ENCODE measurements at places on chromosomes 12 and 14.

DNA sequence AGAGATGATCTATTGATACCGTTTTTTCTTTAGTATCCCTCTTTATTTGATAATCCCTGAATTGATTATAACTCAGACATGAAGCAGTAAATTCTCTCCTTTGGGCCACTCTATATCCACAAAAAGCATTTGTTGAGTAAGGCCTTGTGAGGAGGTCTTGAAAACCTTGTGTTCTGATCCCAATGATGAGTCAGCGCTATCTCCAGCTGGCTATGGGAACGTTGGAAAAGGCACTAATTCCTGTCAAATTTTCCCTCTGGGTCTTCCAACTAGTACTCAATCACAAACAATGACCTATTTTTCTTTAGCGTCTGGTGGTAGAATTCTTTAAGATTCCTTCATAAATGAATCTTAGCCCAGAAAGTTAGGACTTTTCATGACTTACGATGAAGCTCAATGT, 168.4 kb upstream of the LRIG3 start:
- no peak for DNase-seq

- DNase-seq, result no peak
These were observed 6.2 kb upstream of the DIO3 start for GRCh38 chr14:101554991-101555668.

GRCh38 chr14:69887740-69888657, 8.8 kb downstream of the SMOC1 start:
- no peak for DNase-seq

DNA sequence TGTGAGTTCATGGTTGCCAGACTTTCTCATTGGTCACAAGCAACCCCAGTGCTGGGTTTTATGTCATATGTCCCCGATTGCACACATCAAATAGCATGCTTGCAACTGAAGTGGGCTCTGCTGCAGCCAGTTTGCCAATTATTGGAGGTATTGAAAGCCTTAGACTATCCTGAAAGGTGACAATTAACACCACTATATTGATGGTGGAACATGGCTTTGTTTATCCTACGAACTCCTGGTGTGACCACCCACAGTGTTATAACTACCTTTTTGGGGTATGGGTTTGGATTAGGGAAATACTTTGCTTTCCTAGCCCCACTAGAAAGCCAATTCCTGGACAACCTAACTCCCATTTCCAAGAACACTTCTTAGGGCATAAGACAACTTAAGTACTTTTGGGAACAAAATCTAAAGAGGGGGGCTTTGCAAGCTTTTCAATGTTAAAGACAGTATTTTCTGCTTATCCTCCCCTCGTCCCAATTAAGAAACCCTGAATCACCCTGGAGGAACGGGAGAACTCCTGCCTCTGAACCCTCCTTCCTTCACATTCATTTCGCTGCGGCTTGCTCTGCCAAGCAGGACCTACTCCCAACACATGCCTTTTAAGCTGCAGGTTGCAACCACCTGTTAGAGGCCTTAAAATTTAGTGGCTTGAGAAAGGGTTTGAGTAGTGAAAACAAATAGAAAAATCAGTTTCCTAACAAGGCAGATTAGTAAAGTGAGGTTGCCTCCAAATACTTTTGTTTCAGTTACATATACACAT, 80.3 kb upstream of the RBM19 start:
- DNase-seq, result no peak

- no peak for DNase-seq
These were observed 71.8 kb upstream of the MAX start for GRCh38 chr14:65173973-65174693.

DNA sequence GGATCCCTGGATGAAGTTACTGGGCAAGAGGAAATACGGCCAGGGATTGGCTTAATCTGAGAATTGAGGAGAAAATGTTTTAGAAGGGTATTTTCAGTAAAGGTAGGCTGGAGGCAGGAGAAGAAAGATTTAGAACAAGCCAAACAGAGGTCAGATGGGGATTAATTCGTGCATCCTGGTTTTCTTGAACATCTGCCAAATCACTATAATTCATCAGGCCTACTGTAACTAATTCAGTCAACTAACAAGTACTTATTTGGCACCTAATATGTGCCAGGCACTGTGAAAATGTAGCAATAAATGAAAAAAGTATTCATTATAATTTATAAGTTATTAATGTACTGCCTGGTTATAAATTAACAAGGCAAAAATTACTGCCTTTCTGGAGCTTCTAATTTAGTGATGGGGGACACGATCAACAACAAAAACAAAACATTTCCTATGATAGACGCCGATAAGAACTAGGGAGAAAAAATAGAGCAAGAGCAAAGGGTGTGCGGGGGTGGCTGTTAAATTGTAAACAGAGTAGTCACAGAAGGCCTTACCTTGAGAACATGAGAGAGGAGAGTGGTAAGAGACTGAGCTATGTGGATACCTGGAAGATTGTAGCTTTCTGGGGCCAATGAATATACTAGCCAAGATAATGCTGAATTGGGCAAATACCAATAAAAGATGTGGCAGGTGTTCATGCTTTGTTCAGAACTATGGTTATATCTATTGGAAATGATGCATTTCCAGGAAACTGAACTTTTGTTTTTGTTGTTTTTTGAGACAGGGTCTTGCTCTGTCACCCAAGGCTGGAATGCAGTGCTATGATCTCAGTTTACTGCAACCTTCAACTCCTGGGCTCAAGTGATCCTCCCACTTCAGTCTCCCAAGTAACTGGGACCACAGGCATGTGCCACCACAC, 34.0 kb downstream of the DUSP16 start:
- no peak for DNase-seq

- DNase-seq, result no peak
These were observed 72.2 kb downstream of the DENND5B start for GRCh38 chr12:31518680-31519227.

DNA sequence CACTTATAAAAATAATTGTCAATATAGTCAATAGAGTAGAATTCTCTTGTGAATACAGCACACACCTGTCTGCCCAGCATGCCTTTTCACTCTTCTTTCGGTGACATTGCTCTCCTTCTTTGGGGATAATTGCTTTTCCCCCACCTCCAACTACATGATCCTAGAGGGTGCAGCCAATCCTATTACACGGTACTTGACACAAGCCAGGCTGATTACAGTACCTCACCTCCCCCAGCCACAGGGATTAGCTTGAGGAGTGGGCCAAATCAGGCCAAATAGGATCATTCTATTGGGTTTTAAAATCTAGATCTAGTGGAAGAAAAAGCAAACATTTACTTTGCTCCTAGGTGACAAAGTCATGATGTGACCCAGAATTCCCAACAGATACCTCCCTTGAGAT, 16.8 kb upstream of the NFYB start:
- DNase-seq, result no peak

- no peak for DNase-seq
These were observed 6.1 kb downstream of the EDDM3B start for GRCh38 chr14:20774258-20774824.

DNA sequence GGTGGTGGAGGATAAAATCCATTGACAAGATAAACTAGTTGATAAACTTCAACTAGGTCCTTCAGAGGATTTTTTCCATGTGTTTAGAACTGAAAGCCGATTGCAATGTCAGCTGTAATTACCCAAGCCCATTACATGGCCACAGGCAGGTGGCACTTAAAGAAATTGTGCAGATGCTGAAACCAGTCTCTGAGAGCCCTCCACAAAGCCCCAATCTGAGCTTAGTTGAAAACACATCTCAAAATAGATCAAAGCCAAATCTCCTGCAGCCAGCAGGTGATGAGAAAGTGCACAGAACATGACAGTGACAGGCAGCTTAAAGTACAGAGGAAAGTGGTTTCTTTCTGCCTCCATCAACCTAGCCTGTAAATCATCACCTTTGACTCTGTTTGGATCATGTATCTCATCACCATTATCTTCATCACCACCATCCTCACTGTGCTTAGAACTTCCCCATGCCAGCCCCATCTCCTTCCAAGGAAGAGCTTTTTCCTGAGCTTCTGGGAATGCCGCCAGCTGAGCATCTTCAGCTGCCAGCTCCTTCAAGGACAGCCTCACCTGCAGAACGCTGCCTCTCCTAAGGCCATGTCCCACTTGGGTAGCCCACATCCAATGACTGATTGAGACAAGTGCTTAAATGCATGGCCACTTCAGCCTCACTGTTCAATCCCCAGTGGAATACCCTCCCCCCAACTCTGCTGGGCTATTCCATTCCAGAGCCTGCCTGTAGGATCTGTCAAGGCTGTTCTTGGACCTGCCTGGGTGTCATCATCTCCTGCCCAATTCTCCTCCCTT, 219.5 kb upstream of the TMEM132C start:
- DNase-seq, result no peak

GRCh38 chr12:124240493-124240892, 54.4 kb upstream of the RFLNA start:
- DNase-seq, result peak; percentile 35

DNA sequence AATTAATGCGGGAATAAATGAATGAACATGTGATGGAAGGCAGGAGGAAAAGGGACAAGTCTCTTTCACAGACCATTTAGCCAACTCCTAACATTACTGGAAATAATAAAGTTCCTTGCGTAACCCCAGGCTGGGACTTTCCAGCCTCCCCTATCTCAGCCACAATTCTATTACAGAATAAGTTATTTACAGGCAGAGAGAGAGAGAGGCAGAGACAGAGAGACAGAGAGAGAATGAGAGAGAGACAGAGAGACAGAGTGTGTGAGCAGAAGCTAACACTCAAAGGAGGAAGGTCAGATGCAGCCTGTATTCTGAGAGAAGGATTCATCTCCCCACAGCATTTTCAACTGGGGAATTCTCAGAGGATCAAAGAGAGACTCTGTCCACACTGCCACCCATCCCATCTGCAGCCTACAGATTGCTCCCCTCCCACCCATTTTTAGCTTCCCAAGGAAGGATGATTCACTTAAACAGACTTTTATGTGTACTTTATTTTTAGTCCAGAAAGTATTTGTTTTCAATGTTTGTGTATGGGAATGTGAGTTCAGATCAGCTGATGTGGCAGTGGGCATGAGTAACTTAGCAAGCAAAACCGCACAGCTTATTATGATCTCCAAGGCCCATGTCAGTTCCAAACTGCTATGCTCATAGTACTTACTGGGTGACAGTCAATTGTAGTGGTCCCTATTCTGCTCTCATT, 165.7 kb downstream of the CAND1 start:
- DNase-seq, result no peak

- DNase-seq, result no peak
These were observed 14.2 kb upstream of the SLC6A12 start for GRCh38 chr12:227923-228845.

GRCh38 chr12:9710584-9711375, 22.1 kb downstream of the CLECL1 start:
- no peak for DNase-seq

DNA sequence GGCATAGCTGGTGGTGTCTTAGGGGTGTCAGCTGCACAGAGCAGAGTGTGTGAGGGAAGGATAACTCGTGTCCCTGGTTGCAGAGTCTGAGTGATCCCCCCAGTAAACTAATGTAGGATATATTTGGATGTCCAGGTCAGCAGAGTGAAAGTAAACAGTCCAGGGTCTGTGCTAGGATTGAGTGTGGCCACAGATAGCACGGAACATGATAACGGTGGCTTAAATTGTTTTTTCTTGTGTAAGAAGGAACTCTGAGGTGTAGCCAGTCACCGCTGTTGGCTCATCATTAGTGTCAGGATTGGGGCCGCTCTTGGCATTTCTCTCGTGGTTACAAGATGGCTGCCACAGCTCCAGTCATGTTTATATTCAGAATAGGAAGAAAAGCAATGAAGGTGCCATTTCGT, 97.3 kb downstream of the DERA start:
- no peak for DNase-seq

GRCh38 chr12:96350982-96351381, 49.3 kb downstream of the CDK17 start:
- DNase-seq, result no peak

GRCh38 chr12:95615749-95616148, 64.5 kb upstream of the USP44 start:
- DNase-seq, result no peak

DNA sequence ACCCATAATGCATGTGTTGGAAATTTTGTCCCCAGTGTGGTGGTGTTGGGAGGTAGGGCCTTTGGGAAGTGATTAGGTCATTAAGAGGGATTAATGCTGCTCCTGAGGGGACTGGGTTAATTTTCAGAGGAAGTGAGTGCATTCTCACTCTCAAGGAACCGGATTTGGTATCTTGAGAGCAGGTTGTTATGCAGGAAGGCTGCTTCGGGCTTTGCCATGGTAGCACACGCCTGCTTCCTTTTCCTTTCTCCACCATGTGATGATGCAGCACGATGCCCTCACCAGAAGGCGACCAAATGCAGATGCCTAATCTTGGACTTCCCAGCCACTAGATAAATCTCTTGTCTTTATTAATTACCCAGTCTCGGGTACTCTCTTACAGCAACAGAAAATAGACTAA, 257.1 kb downstream of the SSPN start:
- DNase-seq, result no peak

- DNase-seq, result no peak
These were observed 17.5 kb upstream of the FLRT2 start for GRCh38 chr14:85512451-85512850.

- no peak for DNase-seq
These were observed 47.3 kb downstream of the PRKAB1 start for GRCh38 chr12:119715268-119715620.

- DNase-seq, result no peak
These were observed 502 bp upstream of the MBIP start for GRCh38 chr14:36320897-36321381.

DNA sequence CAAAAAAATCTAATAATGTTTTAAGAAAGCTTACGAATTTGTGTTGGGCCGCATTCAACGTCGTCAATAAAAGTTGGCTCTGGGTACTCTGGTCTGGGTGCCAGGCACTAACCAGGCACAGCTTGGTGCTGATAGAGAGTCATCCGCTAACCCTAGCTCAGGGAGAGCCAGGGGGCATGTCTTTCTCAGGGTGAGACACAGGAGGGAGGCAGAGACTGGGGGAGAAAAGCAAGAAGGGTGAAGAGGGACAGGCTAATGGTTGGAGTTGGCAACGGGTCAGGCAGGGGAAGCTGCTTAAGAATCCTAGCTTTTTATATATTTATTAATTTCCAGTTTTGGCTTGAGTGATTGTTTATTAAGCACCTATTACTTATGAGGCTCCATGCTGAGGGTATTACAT, 105.0 kb downstream of the CMKLR1 start:
- no peak for DNase-seq

DNA sequence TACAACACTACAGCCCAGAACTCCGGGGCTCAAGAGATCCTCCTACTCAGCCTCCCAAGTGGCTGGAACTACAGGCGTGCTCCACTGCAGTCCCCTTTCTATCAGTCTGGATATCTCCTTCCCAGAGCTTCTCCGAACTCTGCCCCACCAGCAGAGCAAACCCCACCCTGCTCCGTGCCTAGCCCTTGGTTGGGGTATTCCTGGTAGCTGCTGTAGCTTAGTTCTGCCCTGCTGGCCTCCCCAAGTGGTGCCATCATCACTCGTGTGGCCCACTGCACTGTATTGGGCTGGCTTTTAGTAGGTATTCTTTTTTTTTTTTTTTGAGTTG, 9.5 kb downstream of the HSP90AA1 start:
- DNase-seq, result no peak

DNA sequence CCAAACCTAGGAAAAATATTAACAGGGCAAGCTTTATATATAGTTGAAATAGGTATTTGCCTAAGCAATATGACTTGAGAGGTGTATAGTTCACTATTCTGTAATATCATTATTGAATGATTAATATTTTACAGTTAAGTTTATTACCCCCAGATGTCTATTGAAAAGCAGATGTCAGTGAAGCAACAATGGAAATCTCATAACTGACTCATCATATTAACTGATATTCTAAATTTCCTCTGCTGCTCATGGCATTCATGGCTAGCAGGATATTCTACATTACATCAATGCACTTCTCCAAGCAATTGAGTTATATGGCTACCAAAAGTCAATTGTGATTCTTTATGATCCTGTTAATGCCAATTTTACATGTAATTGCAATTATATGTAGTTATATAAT, 9.7 kb upstream of the MAGOHB start:
- DNase-seq, result no peak
